ENCODE measurements at places on chromosomes 11 and 22. TPM values are rescaled to one million over a fixed set of nuclear protein-coding genes. Genes with fewer than 3 reads are reported as not detected.

DMC1 gene
- 0.09 TPM for polyA plus RNA-seq

TP53I11 gene
- polyA plus RNA-seq: 4.8 TPM

YPEL1 gene
- polyA plus RNA-seq: 4.6 TPM

MN1 gene
- 14.8 TPM for polyA plus RNA-seq

KREMEN1 gene
- polyA plus RNA-seq: 13.9 TPM

OR5A1 gene
- not detected for polyA plus RNA-seq

GTF2H1 gene
- 39.2 TPM for polyA plus RNA-seq

RHOD gene
- 20.9 TPM for polyA plus RNA-seq

ACR gene
- 0.19 TPM for polyA plus RNA-seq

SUSD2 gene
- polyA plus RNA-seq: 1.4 TPM

ADAMTS15 gene
- 0.66 TPM for polyA plus RNA-seq

SERHL2 gene
- 1.1 TPM for polyA plus RNA-seq

TRIM66 gene
- polyA plus RNA-seq: 1.4 TPM

DEUP1 gene
- polyA plus RNA-seq: not detected

PKNOX2 gene
- 1.8 TPM for polyA plus RNA-seq

ARVCF gene
- polyA plus RNA-seq: 7.0 TPM

PAMR1 gene
- polyA plus RNA-seq: 0.72 TPM

MS4A15 gene
- polyA plus RNA-seq: not detected

CCDC81 gene
- 0.25 TPM for polyA plus RNA-seq

MUC2 gene
- polyA plus RNA-seq: 0.01 TPM

RASD2 gene
- polyA plus RNA-seq: 2.0 TPM

OR52B6 gene
- not detected for polyA plus RNA-seq

Data from psoas muscle (tissue), 8 donors.